Glomerular endothelial cell (primary cell): ENCODE measurements at places on chromosomes 11 and 22. TPM values are rescaled to one million over a fixed set of nuclear protein-coding genes. Genes with fewer than 3 reads are reported as not detected.

DNA sequence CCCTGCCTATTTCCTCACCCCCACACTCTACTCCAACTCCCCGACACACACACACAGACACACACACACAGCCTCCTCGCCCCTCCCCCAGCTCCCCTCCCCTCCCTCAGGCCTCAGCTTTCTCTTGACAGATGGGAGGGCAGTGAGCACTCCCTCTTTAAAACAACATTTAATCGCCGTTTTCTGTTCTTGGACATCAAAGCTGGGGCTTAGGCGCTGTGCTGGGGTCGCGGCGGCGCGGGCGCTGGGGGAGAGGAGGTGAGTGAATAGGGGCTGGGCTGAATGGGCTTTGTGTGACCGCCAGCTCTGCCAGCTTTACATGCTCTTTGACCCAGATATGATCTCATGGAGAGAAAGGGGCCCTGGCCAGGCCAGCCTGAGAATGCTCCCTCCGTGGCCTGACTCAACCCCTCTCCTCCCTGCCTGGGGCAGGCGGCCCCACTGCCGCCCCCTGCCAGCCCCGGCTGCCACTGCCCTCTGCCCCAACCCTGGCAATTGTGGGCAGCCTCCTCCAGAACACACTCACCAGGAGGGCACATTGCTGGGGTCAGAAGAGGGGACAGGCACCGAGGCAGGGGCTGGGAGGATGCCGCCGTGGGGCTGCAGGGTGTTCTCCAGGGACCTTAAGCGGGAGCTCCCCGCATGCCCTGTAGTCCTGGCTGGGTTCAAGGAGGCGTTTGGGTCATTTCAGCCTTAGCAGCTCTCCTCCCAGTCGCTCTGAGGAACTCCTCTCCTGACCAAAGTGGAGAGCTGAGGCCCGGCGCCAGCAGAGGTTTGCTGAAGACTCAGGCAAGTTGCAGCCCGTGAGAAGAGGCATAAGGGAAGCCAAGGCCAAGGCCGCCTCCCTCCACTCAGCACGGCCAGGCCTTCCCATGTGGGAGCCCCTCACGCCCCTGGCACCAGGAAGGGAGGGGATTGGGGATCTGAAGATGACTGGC lies 38.3 kb upstream of the NNMT start:
- no peak for DNase-seq

- no peak for DNase-seq
These were observed 10.6 kb upstream of the SOX10 start for GRCh38 chr22:37994982-37995381.

The KRTAP5-8 gene
- total RNA-seq: not detected in 2 replicates

- DNase-seq: no peak
These were observed 32.2 kb upstream of the HMOX1 start for GRCh38 chr22:35348703-35349102.

The DDX25 gene
- not detected in 2 replicates for total RNA-seq

The ANO9 gene
- 1.2 and 2.0 TPM in 2 replicates for total RNA-seq

GRCh38 chr22:44525941-44526778 lies 28.1 kb upstream of the RTL6 start:
- DNase-seq: no peak

The CALCA gene
- total RNA-seq: not detected in 2 replicates

GRCh38 chr22:26580240-26580962 lies 9.5 kb downstream of the TPST2 start:
- DNase-seq: no peak

The OR51M1 gene
- total RNA-seq: not detected in 2 replicates

The ASPHD2 gene
- total RNA-seq: 2.6 and 5.4 TPM in 2 replicates

The ZNF214 gene
- 0.41 and 0.44 TPM in 2 replicates for total RNA-seq

The KDM4E gene
- total RNA-seq: not detected in 2 replicates

- no peak for DNase-seq
These were observed 392.3 kb downstream of the TMEM135 start for GRCh38 chr11:87429996-87430395.

The HORMAD2 gene
- not detected in 2 replicates for total RNA-seq

DNA sequence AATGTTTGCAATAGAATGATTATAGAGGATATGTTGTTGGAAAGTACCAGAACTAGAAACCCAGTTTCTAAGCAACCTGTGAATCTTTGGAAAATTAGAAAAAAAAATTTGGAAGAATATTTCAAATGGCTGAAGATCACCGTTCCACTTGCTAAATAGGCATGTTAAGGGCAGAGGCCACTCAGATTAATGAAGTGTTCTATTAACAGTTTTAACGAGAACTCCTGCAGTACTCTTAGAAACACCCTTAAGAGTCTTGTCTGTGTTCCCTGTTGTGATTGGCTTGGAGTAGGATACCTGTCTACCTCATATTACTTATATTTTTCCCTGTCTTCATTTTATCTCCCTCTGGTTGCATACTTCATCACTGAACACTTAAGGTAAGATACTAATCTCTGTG lies 4.6 kb downstream of the C11orf54 start:
- DNase-seq: no peak

DNA sequence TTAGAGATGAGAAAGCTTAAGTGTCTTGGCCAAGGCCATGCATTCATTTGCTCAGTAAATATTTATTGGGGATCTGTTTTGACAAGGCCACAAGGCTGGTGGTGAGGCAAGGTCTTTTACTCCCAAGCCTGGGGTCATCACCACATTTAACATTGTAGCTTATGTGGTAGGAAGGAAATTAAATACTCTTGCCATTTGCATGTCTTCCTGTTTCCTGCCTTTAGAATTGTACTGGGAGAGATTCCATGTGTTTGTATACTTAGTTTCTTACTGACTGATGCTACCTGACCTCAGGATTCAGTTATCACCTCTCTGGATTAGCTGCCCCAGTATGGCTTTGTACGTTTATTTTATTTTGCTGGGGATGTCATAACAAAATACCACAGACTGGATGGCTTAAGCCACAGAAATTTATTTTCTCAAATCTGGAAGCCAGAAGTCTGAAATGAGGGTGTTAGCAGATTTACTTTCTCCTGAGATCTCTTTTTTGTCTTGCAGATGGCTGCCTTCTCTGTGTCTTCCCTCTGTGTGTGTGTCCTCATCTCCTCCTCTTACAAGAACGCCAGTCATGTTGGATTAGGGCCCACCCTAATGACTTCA lies 44.8 kb downstream of the SPECC1L start:
- DNase-seq: no peak

DNA sequence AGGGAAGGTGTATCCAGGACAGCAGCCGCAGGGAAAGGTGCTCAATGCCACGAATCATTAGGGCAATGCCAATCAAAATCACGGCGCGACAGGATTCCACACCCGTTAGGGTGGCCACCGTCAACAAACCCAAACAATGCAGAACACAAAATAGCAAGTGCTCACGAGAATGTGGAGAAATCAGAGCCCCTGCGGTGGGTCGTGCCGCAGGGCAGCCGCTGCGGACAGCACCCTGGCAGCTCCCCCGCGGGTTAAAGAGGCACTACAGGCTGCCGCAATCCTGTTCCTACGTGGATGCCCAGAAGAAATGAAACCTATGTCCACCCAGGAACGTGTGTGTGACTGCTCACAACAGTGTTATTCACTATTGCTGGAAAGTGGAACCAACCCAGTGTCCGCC lies 17.1 kb upstream of the TH start:
- no peak for DNase-seq

The SLC36A4 gene
- total RNA-seq: 11.6 and 13.1 TPM in 2 replicates

The BDNF gene
- 1.6 and 4.7 TPM in 2 replicates for total RNA-seq

The C22orf42 gene
- not detected in 2 replicates for total RNA-seq

The TUBA8 gene
- total RNA-seq: 0.19 and 1.8 TPM in 2 replicates

The AGBL2 gene
- total RNA-seq: not detected in 2 replicates

GRCh38 chr11:121321614-121322243 lies 29.2 kb downstream of the SC5D start:
- DNase-seq: no peak

The DEUP1 gene
- not detected in 2 replicates for total RNA-seq

The NRXN2 gene
- not detected in 2 replicates for total RNA-seq

DNA sequence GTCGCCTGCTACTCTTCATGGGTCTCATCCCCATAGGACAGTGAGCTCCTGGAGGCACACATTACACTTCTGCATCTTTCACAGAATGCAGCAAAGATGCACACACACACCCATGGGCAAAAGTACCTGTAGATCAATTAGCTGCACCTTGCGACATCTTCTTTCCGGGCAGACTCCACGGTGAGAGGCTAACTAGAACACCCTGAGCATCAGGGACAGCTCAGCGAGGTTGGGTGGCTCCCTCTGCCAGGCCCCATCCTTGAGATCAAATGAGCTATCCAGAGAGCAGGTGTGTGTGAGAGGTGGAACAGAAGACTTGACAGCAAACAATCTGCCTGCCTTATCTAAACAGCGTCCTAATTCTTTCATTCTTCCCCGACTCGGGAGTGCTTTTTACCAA lies 96.1 kb upstream of the BID start:
- no peak for DNase-seq

DNA sequence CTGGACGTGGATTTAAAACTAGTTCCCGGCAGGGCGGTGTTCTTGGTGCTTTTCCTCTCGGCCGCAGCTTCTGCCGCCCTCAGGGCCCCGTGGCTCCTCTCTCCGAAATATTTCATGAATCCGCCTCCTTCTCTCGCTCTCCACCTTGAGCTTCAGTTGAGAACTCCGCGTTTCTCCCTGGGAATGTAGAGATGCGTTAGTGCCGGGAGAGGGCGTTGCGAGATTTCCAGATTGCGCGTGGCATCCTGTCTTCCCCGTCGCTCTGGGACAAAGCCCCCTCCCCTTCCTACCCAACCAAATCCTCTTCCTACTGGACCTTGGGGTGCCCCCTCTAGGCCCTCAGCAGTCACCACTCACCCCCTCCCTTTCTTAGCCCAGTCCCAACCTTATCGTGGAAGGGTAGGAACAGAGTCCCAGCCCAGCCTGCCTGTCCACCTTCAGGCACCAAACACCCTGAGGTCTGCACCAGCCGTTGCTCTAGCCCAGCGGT lies 15.5 kb upstream of the RAC2 start:
- no peak for DNase-seq

DNA sequence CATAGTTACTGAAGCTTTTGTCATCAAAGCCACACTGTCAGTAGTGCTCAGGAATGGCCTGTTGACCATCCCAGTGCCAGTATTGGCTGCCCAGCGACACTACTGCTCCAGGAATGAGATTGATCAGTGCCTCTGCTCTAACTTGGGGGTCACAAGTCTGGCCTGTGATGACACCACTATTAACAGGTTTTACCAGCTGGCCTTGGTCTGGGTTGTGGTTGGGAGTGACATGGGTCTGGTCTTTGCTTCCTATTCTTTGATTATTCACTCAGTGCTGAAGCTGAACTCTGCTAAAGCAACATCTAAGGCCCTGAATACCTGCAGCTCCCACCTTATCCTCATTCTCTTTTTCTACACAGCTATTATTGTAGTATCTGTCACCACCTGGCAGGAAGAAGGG lies 21.5 kb downstream of the OR56B4 start:
- no peak for DNase-seq

The GLYATL2 gene
- total RNA-seq: not detected in 2 replicates

The SRPRA gene
- 73.2 and 88.6 TPM in 2 replicates for total RNA-seq

DNA sequence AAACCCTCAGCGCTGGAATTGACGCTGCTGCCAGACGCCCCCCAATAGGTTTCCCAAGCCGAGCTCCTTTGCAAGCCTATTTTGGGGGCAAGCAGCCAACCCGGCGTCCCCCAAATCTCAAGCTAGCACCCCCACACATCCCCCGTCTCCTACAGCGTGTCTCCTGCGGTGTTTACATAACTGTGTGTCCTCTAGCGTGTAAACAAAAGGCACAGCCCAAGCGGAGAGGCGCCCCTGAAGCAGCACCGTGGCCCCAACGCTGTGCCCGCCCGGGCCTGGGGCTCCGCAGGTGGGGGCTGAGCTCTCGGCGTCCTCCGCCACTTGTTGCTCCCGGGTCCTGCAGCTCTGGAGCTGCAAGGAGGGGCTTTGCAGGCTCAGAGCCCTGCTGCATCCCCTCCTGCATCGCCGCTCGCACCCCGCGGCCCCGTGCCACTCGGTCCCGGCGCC lies 1.6 kb downstream of the CADM1 start:
- DNase-seq: no peak

DNA sequence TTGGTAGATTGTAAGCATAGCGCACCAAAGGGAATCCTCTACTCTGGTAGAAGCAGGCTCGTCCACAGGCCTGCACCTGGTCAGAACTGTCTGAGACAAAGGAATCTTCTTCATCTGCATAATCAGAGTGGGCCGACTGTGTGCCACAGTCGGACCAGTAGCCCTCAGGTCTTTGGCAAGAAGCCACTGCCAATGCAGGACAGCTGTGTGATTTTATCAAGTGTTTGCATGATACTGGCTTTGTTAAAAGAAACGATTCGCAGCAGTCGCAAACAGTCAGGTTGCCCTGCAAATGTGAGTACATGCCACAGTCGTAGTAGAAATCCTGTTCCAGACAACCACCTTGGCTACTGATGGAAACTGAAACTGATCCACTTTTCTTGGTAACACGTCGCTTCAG lies 4.9 kb upstream of the CCDC34 start:
- DNase-seq: no peak

DNA sequence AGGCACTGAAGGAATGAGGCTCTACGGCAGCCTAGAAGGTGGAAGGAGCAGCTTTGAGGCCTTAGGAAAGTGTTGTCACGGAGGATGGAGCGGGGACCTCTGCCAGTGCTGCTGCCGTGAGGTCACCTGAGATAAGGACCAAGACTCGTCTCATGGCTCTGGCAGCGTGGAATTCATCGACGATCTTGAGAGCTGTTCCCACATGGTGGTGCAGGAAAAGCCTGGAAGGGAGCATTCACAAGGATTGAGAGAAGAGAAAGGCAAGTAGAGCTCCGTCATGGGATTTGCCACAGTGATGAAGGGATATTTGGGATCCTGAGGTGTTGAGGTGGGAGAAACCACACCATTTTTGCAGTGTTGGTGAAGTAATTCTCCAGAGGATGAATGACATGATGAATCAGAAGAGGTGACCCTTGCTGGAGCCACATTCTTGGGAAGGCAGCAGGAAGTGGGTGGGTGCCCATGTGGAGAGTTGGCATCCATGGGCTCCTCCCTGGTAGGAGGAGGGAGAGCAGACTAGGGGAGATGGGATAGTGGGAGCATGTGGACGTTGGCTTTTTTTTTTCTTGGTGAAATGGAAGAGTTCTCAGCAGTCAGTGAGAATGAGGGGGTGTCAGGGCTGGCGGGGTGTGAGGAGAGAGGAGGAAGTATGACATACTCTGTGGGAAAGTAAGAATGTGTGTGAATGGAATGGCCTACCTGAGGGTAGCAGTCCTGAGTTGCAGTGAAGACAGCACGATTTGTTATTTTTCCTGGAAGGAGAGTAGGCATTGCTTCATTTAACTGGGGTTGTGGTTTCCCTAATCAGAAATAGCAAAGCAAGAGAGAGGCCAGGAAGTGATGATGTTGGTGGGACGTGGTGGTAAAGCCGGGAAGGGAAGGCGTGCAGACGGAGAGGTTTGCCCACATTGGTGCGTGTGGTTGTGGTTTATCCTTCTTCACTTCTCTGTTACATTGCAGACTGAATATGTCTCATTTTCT lies 11.1 kb downstream of the PPP6R3 start:
- DNase-seq: no peak

DNA sequence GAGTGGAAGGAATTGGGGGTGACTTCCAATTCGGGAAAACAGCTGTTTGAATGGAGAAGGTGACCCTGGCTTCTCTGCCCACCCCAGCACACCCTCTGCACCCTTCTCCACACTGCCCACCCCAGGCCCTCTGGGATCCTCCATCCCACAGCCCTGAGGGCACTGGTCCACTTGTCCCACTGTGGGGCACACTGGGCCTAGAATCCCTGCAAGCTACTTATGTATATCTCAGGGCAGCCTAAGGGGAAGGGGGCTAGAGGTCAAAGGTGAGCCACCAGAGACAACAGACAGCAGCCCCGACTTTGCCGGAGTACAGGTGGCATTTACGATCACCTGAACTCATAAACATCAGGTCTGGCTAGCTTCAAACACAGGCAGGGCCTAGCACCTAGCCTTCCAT lies 673 bp upstream of the SCUBE2 start:
- no peak for DNase-seq

- no peak for DNase-seq
These were observed 225.5 kb upstream of the POU2AF2 start for GRCh38 chr11:111019871-111020670.
